CD4-positive, alpha-beta memory T cell (primary cell): ENCODE measurements at places on chromosomes 11 and 22.

GRCh38 chr11:107565219-107565937 lies at the start of gene ALKBH8:
TSS of gene ALKBH8 (minus strand) at chr11:107565735. CDS start at chr11:107560893, 4,842 bp downstream.
- peak; percentile 74 for DNase-seq

GRCh38 chr11:88183233-88183632 lies 8.0 kb upstream of the RAB38 start:
- DNase-seq, result no peak

DNA sequence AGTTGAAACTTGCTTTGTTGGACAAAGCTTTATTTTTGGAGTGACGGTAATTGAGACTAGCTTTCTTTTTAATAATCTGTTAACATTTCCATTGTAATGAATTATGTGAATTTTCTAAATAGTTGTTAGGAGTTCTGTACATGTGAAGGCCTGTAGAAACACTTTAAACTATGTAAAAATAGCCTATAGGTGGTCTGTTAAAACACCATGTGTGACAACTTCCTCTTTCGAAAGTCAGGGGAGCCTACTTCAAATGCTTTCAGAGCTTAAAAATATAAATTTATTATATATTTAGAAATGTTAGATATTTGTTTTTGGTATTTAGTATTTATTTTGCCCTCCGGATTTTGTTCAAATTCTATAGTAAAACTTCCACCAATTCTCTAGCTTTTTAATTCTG lies 28.7 kb downstream of the DDIAS start:
- DNase-seq, result no peak

DNA sequence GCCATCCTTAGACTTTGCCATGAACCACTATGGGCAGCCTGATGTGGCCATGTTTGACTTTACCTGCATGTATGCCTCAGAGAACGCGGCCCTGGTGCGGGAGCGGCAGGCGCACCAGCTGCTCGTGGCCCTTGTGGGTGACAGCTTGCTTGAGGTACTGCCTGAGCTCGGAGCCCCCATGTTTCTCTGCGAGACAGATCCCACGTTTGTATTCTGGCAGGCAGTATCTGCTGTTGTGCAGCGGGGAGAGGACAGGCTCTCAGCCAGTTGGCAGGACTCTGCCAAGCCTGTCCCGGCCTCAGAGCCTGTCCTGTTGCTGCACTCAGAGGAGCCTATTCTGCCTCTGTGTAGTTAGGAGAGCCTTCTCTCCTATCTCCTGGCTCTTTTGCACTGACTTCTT lies 109.9 kb downstream of the MICAL2 start:
- no peak for DNase-seq

GRCh38 chr22:31489632-31490495 lies at the start of gene EIF4ENIF1:
TSS of gene EIF4ENIF1 (minus strand) at chr22:31489842. CDS start at chr22:31488718, 1,124 bp downstream.
- DNase-seq, result peak; percentile 89

DNA sequence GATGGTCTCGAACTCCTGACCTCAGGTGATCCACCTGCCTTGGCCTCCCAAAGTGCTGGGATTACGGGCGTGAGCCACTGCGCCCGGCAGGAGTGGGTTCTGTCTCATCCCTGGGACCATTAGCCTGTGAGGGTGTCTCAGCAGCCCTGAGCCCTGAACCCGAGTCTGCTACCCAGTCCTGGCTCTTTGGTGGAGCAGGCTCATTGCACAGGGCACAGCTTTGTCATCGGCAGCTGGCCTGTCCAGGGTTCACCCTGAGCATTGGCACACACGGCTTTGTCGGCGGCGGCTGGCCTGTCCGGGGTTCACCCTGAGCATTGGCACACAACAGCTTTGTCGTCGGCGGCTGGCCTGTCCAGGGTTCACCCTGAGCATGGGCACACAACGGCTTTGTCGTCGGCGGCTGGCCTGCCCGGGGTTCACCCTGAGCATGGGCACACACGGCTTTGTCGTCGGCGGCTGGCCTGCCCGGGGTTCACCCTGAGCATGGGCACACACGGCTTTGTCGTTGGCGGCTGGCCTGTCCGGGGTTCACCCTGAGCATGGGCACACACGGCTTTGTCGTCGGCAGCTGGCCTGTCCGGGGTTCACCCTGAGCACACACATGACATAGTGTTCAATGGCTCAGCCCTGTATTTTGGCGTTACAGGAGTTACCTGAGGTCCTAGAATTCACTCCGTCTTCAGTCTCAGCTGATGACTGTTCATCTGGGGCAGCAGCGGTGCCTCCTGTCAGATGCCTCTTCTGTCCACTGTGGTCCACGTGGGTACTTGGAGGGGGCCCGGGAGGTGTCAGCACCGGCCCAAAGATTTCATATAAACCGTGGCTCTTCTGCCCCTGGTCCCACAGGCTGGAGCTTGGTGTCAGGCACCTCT lies 1082.5 kb downstream of the BRD1 start:
- no peak for DNase-seq

DNA sequence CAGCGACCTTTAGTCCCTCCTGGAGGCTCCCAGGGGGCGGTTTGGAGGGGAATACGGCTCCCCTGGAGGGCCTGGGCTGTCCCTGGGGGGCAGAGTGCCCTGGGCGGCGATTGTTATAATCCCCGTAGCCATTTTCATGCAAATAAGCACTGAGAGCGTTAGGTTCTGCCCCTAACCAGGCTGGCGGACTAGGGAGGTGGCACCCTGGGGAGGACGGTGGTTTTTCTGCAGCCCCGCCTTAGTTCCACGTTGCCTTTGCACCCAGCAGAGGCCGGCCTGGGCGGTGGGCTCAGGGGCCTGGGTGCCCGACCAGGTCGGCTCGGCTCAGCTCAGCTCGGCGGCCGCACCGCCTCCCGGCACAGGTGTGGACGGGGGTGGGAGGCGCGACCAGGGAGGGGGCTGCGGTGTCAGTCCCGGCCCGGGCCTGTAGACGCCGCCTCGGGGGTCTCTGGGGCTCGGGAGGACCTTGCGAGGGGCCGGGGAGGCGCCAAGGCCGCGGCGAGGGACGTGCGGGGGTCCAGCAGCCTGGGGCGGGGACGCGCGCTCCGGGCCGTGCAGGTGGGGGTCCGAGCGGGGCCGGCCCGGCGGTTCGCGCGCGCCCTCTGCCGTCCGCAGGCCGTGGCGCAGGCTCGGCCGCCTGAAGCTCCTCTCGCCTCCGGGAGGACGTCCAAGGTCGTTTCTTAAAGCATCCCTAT lies 2.3 kb upstream of the DUSP8 start:
- DNase-seq, result peak; percentile 73

- DNase-seq, result no peak
These were observed 67.7 kb downstream of the PHF21B start for GRCh38 chr22:44942056-44942455.
